ENCODE measurements at places on chromosomes 1 and 21.

- H3K27ac ChIP-seq: no peak overlapping the region
- peaks cover 7% of the 10 kb centered on the region for H3K36me3 ChIP-seq
- H3K27me3 ChIP-seq: no peaks in the 10 kb centered on the region
- peaks cover 6% of the 10 kb centered on the region for H3K4me1 ChIP-seq
- H3K4me3 ChIP-seq: no peak overlapping the region
- DNase-seq: no peak
These were observed 40.1 kb upstream of the TMPRSS15 start for GRCh38 chr21:18443701-18444100.

GRCh38 chr21:45443595-45444181 is 38.7 kb downstream of the COL18A1 start:
- H3K27ac ChIP-seq: peak overlapping the region; percentile 50
- H3K27me3 ChIP-seq: no peaks in the 10 kb centered on the region
- no peak for DNase-seq
- H3K4me3 ChIP-seq: no peak overlapping the region
- peaks cover 33% of the 10 kb centered on the region for H3K36me3 ChIP-seq

- no peak overlapping the region for H3K4me3 ChIP-seq
- no peak overlapping the region for H3K27ac ChIP-seq
- DNase-seq: no peak
These were observed 35.4 kb downstream of the RSPH1 start for GRCh38 chr21:42460391-42461184.

- H3K4me1 ChIP-seq: peaks cover 52% of the 10 kb centered on the region
- peaks cover 4% of the 10 kb centered on the region for H3K36me3 ChIP-seq
- no peaks in the 10 kb centered on the region for H3K27me3 ChIP-seq
- no peak for DNase-seq
- peak overlapping the region; percentile 80 for H3K27ac ChIP-seq
- H3K4me3 ChIP-seq: no peak overlapping the region
These were observed 18.5 kb upstream of the CLIC4 start for GRCh38 chr1:24726741-24727140.

DNA sequence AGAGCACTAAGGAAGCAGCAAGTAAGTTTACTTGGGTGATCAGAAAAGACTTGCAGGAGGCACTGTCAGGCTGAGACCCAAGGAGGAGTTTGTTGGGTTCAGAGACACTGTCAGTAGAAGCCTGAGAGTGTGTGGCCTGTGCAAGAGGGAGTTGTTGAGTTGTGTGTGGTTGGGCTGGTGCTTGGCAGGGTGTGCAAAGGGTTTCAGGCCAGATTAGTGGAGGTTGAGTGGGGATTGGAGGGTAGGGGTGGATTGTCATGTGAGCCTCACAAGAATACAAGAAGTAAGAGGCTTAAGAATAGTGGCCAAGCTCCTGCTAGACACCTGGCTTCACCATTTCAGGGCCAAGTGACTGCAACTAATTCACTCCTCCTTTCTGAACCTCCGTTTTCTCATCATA is 8.9 kb upstream of the KIF21B start:
- H3K4me3 ChIP-seq: no peak overlapping the region
- H3K36me3 ChIP-seq: no peaks in the 10 kb centered on the region
- H3K4me1 ChIP-seq: no peaks in the 10 kb centered on the region
- DNase-seq: no peak
- no peaks in the 10 kb centered on the region for H3K27me3 ChIP-seq
- H3K27ac ChIP-seq: no peak overlapping the region

GRCh38 chr1:61000327-61000726 is 82.0 kb upstream of the NFIA start:
- DNase-seq: no peak
- no peak overlapping the region for H3K27ac ChIP-seq
- no peak overlapping the region for H3K4me3 ChIP-seq
- no peaks in the 10 kb centered on the region for H3K27me3 ChIP-seq

- peaks cover 3% of the 10 kb centered on the region for H3K36me3 ChIP-seq
- DNase-seq: no peak
- H3K27me3 ChIP-seq: no peaks in the 10 kb centered on the region
- H3K27ac ChIP-seq: no peak overlapping the region
- peaks cover 17% of the 10 kb centered on the region for H3K4me1 ChIP-seq
These were observed 60.3 kb upstream of the FMN2 start for GRCh38 chr1:240031414-240031813.

DNA sequence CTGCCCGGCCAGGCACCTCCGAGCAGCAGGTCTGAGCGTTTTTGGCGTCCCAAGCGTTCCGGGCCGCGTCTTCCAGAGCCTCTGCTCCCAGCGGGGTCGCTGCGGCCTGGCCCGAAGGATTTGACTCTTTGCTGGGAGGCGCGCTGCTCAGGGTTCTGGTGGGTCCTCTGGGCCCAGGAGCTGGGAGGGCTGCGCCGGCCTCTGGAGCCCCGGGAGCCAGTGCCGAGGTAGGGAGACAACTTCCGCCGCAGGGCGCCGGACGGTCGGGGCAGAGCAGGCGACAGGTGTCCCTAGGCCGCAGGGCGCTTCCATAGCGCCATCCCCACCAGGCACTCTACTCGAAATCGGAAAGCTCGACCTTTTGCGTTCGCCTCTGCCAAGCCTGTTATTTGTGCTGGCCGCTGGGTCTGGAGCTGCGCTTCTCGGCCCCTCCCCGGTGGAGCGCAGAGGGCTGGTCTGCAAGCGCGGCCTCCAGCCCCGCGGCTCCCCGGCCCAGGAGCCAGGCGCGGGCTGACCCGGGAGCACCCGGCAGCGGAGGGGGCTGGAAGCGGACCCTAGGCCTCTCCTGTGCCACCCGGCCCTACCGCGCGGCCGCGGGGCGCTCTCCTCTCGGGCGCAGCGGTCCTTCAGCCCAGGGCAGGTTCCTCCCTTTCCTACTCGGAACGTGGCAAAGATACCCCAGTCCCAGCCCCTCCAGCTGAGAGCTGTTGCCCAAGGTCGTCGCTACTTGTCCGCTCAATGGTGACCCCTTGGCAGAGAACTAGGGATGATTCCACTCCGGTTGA is 2.2 kb downstream of the SIM2 start:
- no peaks in the 10 kb centered on the region for H3K36me3 ChIP-seq
- H3K27ac ChIP-seq: no peak overlapping the region
- peak; percentile 52 for DNase-seq
